ENCODE measurements at places on chromosomes 7 and 10.
A peak's percentile ranks its signal among the peaks of the same experiment; 100 is the strongest.

GRCh38 chr7:91551377-91552175, 287.3 kb downstream of the FZD1 start:
- no peak for DNase-seq

DNA sequence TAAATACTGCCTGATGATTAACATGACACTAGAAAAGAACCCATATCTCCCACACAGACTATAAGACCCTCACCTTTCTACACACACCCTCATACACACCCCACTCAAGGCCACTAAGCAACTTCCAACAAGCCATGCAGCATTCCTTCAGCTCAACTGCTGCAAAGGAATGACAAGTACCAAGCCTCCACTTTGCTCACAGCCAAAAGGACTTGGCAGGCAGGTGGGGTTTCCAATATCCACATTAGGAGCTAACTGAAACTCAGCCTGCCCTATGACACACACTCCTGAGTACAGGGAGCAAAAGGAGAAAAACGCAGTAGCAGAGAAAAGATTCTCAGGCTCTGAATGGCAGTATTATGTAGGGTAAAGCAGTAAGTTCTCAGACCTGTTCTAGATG, 13.4 kb downstream of the USP54 start:
- peak; percentile 63 for DNase-seq

GRCh38 chr10:71134732-71135211, 77.6 kb upstream of the UNC5B start:
- no peak for DNase-seq

DNA sequence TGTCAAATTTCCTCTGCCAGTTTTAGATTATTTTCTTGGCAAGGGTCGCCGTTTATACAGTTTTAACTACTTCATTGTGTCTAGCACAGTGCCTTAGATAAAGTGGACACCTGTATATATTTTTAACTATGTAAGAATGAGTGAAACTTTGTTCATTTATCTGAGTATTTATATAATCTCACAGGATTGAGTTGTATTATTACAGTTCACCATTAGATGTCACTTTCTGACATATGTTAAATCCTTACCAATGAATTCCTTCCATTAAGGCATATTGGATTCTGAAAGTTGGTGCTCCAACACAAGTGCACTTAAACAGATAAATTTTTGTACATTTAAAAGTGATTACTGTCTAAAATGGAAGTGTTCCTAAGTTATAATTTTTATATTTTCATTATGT, 43.0 kb downstream of the ZMYND11 start:
- no peak for DNase-seq

- peak; percentile 26 for DNase-seq
Measured at GRCh38 chr7:84714765-84715164, 472.1 kb downstream of the SEMA3D start.

DNA sequence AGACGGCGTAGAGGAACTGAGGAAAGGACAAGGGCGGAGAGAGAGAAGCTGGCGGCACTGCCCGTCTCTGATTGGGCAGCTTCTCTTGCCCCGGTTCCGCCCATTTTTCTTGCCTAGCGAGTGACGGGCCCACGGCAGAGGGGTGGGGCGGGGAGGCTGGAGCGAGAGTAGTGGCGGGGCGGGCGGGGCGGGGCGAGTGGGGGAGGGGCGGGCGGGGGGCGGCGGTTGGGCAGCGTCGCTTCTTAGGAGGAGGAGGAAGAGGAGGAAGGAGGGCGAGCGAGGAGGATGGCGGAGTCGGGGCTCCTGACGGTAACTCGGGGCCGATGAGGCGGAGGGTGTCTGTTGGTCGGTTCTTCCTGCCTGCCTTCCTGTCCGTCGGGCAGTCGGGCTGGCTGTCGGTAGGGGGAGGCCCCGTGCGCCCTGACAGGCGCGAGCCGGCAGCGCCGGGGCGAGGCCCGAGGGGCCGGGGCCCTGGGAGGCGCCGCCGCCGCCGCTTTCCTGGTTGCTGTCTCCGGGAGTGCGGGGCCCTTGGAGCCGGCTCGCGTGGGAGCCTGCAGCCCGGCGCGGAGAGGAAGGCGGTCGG, at the start of gene SHOC2:
Gene SHOC2, plus strand, starts transcription at position 256 of the 583 bp plus-strand sequence. CDS start 44,755 bp downstream, outside the sequence.
- DNase-seq, result no peak

GRCh38 chr10:72689660-72690059, 2.3 kb upstream of the MCU start:
- DNase-seq, result no peak

DNA sequence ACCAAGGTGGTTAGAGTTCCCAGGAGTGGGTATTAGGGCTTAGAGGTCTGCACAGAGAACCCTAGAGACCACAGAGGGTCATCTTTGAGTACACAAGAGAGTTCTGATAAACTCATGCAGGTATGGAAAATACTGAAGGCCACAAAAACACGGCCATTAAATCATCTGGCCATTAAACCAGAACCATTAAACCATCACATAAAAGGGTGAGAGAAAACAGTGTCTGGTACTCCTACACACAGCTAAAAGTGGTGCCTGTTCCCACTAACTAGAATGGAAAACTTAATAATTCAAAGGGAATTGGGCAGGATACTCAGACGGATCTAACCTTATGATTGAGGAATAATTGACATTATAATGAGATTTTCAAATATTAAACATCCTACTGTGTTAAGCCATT, 679.4 kb downstream of the TNS3 start:
- DNase-seq, result no peak

- peak; percentile 12 for DNase-seq
Measured at GRCh38 chr10:35058134-35058533, 32.0 kb downstream of the CUL2 start.

- no peak for DNase-seq
Measured at GRCh38 chr7:127885843-127886242, 145.4 kb downstream of the LRRC4 start.

DNA sequence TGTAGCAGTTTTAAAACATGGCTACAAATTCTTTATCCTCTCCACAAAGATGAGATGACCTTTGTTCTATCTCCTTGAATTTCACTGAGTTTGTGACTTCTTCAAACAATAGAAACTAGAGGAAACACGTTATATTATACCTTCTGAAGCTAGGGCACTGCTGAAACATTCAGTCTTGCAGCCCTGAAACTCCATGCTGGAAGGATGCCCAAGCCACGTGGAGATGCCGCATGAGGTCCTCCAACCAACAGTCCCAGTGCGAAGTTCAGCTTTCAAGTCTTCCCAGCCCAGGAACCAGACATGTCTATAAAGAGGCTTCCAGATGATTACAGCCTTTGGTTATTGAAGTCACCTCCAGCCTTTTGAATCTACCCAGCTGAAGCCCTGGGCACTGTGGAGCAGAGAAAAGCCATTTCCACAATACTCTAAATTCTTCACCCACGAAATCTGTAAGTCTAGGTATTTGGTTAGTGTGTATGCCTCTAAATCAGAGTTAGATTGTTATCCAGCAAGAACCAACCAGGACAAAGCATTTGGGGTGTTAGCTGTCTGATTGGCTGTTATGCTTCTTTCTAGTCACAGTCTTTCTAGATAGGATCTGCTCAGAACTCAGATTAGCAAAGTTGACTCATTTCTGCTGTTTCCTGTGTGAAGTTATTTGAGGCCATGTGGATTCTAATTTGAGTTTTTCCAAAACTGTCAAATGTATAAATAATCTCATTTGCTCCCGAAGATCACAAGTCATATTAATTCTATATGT, 186.5 kb upstream of the TMEM72 start:
- DNase-seq, result no peak

- peak; percentile 73 for DNase-seq
Measured at GRCh38 chr7:999941-1000935, 17.3 kb downstream of the CYP2W1 start.

DNA sequence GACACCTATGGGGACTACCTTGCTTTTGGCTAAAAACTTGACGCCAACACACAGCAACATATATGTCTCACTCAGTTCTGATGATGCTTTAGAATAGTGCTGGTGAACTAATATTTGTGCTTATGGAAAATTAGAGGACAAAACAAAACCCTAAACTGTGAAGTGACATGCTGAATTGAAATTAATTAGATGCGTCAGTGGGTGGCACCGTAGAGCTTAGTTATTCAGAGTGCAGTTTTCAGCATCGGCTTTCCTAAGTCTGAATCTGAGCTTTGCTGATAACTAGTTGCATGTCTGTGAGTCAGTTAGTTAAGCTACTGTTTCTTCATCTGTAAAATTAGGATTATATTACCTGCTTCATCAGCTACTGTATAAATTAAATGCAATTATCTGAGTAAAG, 245.0 kb upstream of the SORCS1 start:
- DNase-seq, result no peak

- no peak for DNase-seq
Measured at GRCh38 chr7:130153211-130153908, 51.8 kb downstream of the TMEM209 start.

DNA sequence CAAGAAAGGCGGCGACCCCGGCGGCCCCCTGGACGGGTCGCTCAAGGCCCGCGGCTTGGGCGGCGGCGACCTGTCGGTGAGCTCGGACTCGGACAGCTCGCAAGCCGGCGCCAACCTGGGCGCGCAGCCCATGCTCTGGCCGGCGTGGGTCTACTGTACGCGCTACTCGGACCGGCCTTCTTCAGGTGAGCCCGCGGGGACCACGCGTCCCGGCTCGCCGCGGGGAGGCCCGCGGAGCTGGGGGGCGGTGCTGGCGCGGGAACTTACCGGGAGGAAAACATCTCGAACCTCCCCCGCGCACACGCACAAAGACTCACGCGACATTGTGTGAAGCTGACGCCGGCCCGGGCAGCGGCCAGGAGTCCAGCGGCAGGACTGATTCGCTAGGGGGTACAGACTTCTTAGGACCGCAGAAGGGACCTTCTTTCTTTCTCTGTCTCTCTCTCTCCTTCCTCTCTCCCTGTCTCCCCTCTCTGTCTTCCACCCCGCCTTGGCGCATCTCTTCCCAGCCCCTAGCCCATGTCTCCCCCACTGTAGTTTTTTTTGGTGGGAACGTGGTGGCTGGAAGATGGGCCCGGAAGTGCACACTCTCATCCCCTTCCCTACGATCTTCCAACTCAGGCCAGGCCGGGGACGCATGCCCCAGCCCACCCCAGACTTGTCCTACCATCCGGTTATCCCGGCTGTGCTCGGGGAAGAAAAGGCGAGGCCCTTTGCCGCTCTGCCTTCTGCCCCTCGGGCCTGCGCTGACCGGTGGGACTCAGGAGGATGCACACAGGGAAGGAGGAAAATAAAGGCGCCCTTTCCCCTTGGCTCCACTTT, 1.2 kb downstream of the EN2 start:
- peak; percentile 56 for DNase-seq

DNA sequence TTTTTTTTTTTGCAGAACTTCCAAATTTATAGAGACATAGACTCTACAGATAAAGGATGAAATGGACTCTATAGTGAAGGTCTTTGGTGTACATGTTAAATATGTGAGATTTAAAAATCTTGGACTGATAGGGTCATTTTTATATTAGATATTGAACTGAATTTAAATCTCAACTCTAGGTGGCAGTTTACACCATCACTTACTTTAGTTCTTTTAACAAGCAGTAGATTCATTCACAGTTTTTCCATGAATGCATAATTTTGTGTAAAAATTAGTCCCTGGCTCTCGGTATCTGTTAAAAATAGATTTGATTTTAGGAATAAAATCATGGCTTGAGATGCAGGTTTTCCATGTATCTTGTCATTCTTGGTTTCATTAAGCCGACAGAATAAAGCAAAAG, 31.1 kb upstream of the SNX13 start:
- DNase-seq, result no peak

- no peak for DNase-seq
Measured at GRCh38 chr10:4543938-4544533, 282.0 kb upstream of the AKR1E2 start.

- no peak for DNase-seq
Measured at GRCh38 chr10:46546591-46547540, 9.6 kb downstream of the GPRIN2 start.

GRCh38 chr10:9957351-9957750, 1060.3 kb upstream of the CELF2 start:
- no peak for DNase-seq

DNA sequence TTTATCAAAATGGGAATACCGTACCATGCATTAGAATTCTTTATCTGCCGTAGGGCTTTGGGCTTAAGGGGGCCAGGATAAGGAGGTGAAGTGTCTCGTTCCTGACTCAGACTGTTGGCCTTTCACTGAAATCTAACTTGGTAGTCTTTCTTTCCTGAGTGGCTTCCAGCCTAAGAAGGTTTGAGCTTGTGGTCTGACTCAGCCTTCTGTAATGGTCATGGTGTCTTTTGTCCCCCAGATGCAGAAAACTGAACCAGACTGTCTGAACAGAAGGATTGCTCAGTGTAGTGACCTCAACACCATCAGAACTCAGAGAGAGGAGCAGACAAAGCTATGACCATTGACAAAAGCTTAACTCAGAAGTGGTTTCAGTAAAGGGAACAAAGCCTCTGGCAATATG, 39.5 kb downstream of the WNT2 start:
- peak; percentile 5 for DNase-seq

DNA sequence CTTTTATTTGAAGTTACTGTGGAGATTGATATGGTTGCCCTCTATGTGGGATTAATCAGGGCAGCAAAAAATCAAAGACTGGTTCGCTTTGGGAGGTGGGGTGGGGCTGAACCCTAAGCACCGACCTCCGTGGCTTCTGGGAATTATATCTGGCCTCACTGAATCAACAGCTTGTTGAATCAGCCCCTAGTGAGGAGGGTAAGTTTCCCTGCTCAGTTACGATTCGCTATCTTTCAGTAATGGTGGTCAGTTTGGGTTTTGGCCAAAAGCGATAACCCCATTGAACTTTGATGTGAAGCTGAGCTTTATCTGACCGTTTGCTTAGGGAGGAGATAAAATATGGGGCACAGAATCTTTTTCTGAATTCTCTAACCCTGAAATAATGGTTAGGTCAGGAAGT, 16.6 kb upstream of the ARPC1A start:
- no peak for DNase-seq

- no peak for DNase-seq
Measured at GRCh38 chr7:52831321-52831720, 204.1 kb upstream of the POM121L12 start.

DNA sequence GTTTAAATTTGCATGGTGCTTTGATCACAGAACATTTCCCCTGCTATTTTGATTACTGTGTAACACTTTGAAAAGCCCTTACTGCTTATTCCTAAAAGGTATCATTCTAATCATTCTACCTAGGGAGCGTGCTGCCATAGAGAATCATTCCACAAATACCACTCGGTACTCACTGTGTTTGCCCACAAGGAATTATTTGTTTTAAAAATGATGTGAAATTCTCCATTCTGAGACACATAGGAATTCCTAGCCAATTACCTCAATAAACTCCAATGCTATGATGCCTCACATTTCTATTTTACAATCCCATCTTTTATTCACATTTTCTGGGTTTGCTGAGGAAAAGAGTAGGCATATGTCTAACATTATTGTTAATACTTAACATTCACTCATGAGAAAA, 16.2 kb upstream of the TES start:
- no peak for DNase-seq

DNA sequence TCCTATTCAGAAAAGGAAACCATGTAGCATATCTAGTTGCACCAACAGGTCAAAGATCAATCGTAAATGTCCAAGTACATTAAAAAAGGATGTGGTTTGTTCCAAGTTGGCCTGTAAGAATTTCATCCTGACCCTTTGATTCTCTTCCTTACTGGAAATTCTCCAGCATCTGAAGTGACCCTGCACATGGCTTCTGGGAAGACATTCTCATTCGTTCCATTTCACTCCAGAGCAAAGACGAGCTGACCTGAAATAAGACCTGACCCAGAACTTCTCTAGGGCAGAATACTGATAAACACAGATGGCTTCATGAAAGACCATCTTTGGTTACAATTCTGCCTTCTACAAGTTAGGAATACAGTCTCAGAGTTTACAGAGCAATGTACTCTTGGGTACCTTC, 39.8 kb downstream of the ASB4 start:
- no peak for DNase-seq

Measured in ELF-1 (cell line).